ENCODE measurements at places on chromosomes 13 and 19.

DNA sequence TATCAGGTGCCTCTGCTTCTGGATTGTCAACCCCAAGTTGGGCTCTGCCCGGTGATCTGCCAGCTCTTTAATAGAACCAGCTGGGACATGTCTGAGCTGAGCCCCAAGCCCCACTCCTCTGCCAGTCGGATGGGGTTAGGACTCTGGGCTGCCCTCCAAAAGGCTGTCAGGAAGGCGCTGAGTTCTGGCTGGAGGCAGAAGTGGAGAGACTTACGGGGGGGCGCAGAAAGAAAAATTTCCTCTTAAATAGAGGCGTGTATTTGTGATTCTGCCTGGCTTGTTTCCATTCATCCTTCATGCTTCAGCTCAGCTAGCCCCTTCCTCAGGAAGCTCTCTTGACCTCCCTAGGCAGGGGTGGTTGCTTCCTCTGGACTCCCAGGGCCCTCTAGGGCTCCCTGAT lies 985 bp upstream of the KCNK6 start:
- no peak for DNase-seq
- peaks cover 16% of the 10 kb centered on the region for H3K4me1 ChIP-seq
- no peak overlapping the region for H3K4me3 ChIP-seq
- H3K27me3 ChIP-seq: no peaks in the 10 kb centered on the region

DNA sequence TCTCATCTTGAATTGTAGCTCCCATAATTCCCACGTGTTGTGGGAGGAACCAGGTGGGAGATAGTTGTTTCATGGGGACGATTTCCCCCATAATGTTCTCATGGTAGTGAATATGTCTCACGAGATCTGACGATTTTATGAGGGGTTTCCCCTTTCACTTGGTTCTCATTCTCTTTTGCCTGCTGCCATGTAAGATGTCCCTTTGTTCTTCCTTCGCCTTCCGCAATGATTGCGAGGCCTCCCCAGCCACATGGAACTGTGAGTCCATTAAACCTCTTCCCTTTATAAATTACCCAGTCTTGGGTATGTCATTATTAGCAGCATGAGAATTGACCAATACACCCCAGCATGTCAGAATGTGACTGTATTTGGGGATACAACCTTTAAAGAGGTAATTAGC lies 3.9 kb upstream of the FPR1 start:
- H3K27ac ChIP-seq: no peak overlapping the region
- H3K27me3 ChIP-seq: no peaks in the 10 kb centered on the region
- no peak for DNase-seq
- no peaks in the 10 kb centered on the region for H3K36me3 ChIP-seq

GRCh38 chr19:8615813-8616596 lies 5.5 kb upstream of the ADAMTS10 start:
- H3K36me3 ChIP-seq: no peaks in the 10 kb centered on the region
- H3K4me1 ChIP-seq: no peaks in the 10 kb centered on the region
- H3K4me3 ChIP-seq: no peak overlapping the region
- no peaks in the 10 kb centered on the region for H3K27me3 ChIP-seq
- peak; percentile 58 for DNase-seq

DNA sequence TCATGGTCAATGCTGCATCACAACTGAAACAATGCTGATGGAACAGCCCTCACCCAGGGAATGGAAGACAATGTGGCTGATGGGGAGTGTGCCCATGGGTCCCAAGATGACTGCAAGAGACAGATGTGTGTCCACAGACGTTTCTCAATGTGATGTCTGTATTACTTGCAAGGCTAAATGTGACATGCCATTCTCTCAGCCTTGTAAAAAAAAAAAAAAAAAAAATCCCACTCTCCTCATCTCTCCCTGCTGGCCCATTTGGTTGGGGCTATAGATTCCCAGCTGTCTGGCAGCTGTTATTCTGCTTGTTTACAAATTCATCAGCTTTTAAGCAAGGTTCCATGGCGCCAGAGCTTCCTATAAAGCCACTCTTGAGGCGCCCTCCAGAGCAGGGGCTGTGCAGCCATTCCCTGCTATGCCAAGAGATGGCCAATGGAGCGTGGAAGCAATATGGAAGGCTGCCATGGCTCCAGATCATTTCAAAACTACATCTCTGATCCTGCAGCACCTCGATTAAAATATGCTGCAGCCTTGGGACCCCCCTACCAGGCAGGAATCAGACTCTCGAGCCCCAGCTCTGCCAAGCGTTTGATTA lies 294.8 kb downstream of the FOXO1 start:
- H3K36me3 ChIP-seq: no peaks in the 10 kb centered on the region
- H3K27me3 ChIP-seq: 0 out of 2 replicates have a peak, but pooled peaks cover 4% of the 10 kb centered on the region
- DNase-seq: no peak
- H3K4me1 ChIP-seq: no peaks in the 10 kb centered on the region

DNA sequence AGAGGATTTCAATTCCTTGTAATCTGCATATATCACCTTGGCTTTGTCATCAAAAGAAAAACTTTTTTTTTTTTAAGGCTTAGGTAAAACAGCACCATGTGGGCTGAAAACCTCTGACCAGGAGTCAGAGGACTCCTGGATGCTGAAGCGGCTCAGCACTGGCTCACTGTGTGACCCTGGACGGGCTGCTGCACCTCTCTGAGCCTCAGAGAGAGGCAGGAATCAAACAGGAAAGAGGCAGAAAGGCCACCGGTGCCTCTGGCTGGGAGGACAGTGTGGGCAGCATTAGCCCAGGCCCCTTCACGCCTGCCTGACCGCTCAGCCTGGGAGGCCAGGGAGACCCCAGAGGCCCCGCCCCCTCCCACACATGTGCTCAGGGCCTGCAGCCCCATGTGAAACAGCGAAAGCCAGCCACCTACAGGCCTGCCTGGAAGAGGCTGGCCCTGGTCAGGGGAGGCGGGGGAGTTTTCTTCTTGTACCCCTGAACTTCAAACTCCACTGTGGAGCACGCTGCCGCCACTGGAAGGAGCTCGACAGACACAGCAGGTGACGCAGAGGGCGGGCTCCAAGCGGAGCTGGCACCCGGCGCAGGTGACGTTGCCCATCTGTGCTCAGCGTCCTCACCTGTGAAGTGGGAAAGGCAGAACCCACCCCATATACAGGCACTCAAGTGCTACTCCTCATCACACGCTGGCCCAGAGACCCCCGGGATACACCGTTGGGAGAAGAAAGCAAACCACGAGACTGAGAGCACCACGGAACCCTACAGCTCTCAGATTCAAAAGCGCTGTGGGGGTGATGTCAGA lies 39.7 kb downstream of the MLLT1 start:
- no peaks in the 10 kb centered on the region for H3K27me3 ChIP-seq
- H3K4me3 ChIP-seq: no peak overlapping the region
- H3K27ac ChIP-seq: peak overlapping the region; percentile 87
- peaks cover 23% of the 10 kb centered on the region for H3K4me1 ChIP-seq
- no peaks in the 10 kb centered on the region for H3K36me3 ChIP-seq
- DNase-seq: no peak

DNA sequence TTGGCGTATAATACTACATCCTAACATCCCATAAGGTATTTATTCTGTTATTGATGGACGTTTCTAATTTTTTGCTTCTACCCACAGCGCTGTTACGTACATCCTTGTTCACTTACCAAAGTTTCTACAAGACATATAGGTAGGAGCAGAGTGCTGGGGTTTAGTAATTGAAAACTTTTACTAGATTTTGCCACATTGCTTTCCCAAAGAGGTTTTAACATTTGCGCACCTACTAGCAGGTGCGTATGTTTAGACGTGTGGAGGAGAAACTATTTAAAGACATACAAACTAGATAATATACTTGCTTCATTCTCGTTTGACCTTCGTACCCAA lies 559 bp upstream of the RPL21 start:
- no peaks in the 10 kb centered on the region for H3K27me3 ChIP-seq
- H3K36me3 ChIP-seq: peaks cover 23% of the 10 kb centered on the region
- peak overlapping the region; percentile 91 for H3K27ac ChIP-seq
- peak overlapping the region; percentile 95 for H3K4me3 ChIP-seq
- peaks cover 24% of the 10 kb centered on the region for H3K4me1 ChIP-seq

- no peak overlapping the region for H3K27ac ChIP-seq
- H3K27me3 ChIP-seq: no peaks in the 10 kb centered on the region
- H3K36me3 ChIP-seq: no peaks in the 10 kb centered on the region
- H3K4me3 ChIP-seq: no peak overlapping the region
- H3K4me1 ChIP-seq: no peaks in the 10 kb centered on the region
These were observed 257.7 kb downstream of the SLITRK6 start for GRCh38 chr13:85541476-85541875.

DNA sequence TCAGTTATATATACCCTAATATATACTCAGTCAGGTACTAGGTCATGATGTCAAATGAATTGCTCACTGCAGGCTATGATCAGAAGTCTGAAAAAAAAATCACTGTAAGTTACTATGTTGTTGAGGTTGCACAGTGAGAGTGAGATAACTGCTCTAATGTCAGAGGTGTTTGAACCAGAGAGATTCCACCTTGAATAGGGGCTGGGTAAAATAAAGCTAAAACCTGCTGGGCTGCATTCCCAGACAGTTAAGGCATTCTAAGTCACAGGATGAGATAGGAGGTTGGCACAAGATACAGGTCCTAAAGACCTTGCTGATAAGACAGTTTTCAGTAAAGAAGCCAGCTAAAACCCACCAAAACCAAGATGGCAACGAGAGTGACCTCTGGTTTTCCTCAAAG lies 10.2 kb downstream of the EPSTI1 start:
- H3K36me3 ChIP-seq: no peaks in the 10 kb centered on the region
- H3K27me3 ChIP-seq: no peaks in the 10 kb centered on the region
- no peak overlapping the region for H3K4me3 ChIP-seq
- no peak for DNase-seq
- H3K27ac ChIP-seq: no peak overlapping the region

DNA sequence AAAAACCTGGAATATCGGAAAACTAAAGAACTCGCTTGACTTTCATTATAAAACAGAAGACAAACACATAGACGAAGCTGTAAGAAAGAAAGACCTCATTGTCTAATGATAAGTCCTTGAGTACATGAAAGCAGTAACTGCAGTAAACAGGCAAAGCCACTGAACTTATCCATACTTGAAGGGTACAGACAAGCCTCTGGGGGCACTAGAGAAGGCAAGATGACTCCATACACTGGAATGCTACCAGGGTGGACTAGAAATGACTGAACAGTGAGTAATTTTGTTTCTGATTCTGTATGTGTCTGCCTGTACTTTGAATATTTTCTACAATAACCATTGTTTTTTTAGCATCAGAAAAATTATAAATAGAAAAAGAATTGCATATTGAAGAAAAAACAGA lies 507.9 kb downstream of the UQCRFS1 start:
- H3K4me1 ChIP-seq: peaks cover 38% of the 10 kb centered on the region
- no peaks in the 10 kb centered on the region for H3K36me3 ChIP-seq
- 0 out of 2 replicates have a peak overlapping the region, but pooled peaks have one; percentile 3 for H3K4me3 ChIP-seq

GRCh38 chr19:38691938-38692457 lies 44.5 kb downstream of the ACTN4 start:
- H3K27me3 ChIP-seq: no peaks in the 10 kb centered on the region
- H3K27ac ChIP-seq: peak overlapping the region; percentile 94
- H3K36me3 ChIP-seq: no peaks in the 10 kb centered on the region
- DNase-seq: peak; percentile 97
- H3K4me1 ChIP-seq: peaks cover 61% of the 10 kb centered on the region
- H3K4me3 ChIP-seq: no peak overlapping the region

DNA sequence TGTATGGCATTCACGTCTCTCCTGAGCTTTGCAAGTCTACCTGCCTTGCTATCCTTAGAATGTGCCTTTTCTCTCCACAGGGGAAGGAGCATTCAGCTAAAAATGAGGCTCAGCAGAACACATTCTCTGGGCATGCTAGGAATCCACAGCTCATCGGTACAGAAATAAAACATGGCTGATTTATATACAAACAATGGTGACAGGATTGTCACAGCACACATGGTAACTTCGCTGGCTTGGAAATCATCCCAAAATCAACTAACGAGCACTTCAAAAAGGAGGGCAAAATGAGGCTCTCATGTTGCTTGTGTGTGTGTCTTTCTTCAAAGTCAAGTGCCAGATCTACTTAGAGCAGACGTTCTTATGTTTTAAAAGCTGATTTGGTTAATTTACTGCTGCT lies 373.0 kb downstream of the FGF14 start:
- H3K36me3 ChIP-seq: no peaks in the 10 kb centered on the region
- H3K27me3 ChIP-seq: no peaks in the 10 kb centered on the region
- no peak overlapping the region for H3K27ac ChIP-seq
- DNase-seq: no peak

GRCh38 chr19:11887611-11888531 lies at the start of gene ZNF69:
Gene ZNF69 (plus strand): TSS chr19:11887782. CDS start chr19:11887924, 142 bp downstream.
- peak; percentile 79 for DNase-seq
- peak within 1 kb of the TSS; percentile 84 for H3K4me3 ChIP-seq
- H3K4me1 ChIP-seq: peaks cover 6% of the 10 kb centered on the region
- H3K27me3 ChIP-seq: no peaks in the 10 kb centered on the region
- H3K36me3 ChIP-seq: no peaks in the 10 kb centered on the region
- H3K27ac ChIP-seq: peak within 1 kb of the TSS; percentile 61

DNA sequence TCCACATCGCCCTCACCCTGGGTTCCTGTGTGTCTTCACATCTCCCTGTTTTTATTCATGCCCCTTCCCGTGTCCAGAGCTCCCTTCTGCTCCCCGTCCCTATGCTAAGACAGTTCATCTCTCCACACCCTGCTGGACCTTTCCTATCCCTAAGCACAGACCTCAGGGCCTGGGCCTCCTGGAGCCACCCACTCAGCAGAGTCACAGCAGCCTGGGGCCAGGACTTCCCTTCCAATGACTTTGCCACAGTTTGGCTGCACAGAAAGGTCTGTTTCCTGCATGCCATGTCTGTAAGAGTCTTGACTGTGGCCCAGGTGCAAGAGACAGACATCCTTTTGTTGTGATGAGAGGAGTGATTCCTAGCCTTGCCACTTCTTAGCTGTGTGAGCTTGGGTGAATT lies 470.7 kb downstream of the TSHZ3 start:
- no peak overlapping the region for H3K27ac ChIP-seq
- H3K27me3 ChIP-seq: no peaks in the 10 kb centered on the region
- H3K36me3 ChIP-seq: no peaks in the 10 kb centered on the region
- H3K4me1 ChIP-seq: no peaks in the 10 kb centered on the region
- no peak overlapping the region for H3K4me3 ChIP-seq

DNA sequence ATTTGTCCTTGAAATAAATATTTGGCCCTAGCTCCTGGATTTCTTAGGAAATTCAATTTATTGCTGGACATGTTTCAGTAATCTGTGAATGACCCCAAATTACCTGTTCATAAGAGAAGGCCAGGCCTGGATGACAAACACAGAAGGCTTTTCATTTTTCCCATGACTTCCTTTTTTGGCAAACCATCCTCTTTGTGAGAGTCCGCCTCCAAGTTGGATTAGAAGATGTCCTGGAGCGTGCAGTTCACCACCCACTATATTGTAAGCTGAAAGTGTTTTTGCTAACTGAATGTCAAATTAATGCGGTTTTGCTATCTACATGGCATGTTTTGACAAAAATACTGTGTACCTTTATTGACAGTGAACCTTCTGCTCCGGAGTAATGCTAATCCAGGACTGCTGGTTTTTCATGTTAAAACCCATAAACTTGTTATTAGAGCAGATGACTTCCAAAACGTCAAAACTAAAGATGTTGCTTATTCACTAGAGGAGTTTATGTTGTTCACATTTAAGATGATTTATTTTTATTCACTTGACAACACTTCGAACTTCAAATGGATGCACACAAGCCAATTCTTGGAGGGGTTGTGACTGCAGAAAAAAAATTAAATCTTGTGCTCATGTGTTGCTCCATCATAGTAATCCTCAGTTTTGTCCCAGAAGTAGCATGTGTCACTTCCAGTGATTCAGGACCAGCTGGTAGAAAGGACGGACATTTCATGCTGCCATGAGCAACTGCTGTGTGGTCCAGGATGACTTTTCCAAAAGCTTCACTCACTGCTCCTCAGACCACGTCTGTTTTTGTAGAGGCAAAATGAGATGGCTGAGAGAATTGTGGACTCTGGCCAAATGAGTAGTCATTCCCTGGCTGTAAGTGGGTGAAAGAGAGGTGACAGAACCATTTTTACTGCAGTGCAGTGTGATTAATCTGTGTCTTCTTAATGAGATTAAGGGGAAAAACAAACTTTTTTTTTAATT lies 71.0 kb downstream of the ITGBL1 start:
- peak; percentile 94 for DNase-seq
- H3K27ac ChIP-seq: peak overlapping the region; percentile 62
- peak overlapping the region; percentile 3 for H3K4me3 ChIP-seq
- peaks cover 63% of the 10 kb centered on the region for H3K4me1 ChIP-seq

Data from GM23248 (cell line).